Activated naive CD8-positive, alpha-beta T cell treated with anti-CD3 and anti-CD28 coated beads, Interleukin-2, amount 50 U/mL, for 24 hours (primary cell): ENCODE measurements at places on chromosomes 2 and 18.

GRCh38 chr2:18304849-18305248 is 255.6 kb downstream of the RDH14 start:
- H3K27me3 ChIP-seq = no peaks in the 10 kb centered on the region
- DNase-seq = no peak
- no peaks in the 10 kb centered on the region for H3K36me3 ChIP-seq
- no peaks in the 10 kb centered on the region for H3K4me1 ChIP-seq
- no peak overlapping the region for H3K27ac ChIP-seq
- no peak overlapping the region for H3K4me3 ChIP-seq

DNA sequence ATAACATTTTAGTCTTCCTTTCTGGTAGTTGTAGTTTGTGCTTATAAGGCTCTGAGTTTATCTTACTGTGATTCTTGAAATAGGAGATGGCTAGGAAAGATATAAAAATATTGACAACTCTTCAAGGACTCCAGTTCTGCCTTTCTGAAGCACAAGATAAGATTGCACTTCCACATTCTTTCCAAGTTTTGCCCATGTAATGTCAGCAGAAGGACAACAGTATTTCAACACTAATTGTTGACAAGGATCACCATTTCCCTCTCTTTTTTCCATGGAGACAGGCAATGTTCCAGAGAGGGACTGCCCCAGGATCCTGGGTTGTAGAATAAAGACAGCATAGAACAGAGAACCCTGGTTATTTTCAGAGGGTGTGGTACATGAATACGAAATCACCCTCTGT is 279.1 kb upstream of the CNTNAP5 start:
- no peaks in the 10 kb centered on the region for H3K4me1 ChIP-seq
- no peak for DNase-seq
- H3K36me3 ChIP-seq = no peaks in the 10 kb centered on the region
- H3K4me3 ChIP-seq = no peak overlapping the region

- no peaks in the 10 kb centered on the region for H3K36me3 ChIP-seq
- no peak overlapping the region for H3K4me3 ChIP-seq
- DNase-seq = no peak
- H3K27me3 ChIP-seq = no peaks in the 10 kb centered on the region
- no peak overlapping the region for H3K27ac ChIP-seq
Observed at GRCh38 chr2:146986161-146986560, 858.7 kb upstream of the ACVR2A start.

- H3K4me3 ChIP-seq = no peak overlapping the region
- H3K27me3 ChIP-seq = no peaks in the 10 kb centered on the region
- H3K36me3 ChIP-seq = no peaks in the 10 kb centered on the region
- no peak for DNase-seq
Observed at GRCh38 chr2:172448544-172449267, 21.3 kb downstream of the ITGA6 start.

DNA sequence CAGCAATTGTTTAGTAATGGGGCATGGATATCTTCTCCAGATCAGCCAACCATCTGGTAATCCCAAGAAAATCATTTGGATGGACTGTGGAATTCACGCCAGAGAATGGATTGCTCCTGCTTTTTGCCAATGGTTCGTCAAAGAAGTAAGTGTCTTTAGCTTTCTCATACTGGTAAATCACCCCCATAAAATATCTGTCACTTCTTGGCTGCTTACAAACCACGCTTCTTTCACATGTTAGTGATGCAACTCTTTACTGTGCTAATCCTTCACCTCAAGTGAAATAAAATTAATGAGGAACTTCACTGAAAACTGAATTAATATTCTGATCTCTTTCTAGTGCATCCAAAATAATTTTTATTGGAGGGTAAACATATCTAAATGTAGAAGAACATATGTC is 18.9 kb downstream of the CPO start:
- H3K36me3 ChIP-seq = peaks cover 3% of the 10 kb centered on the region
- DNase-seq = no peak
- H3K4me1 ChIP-seq = no peaks in the 10 kb centered on the region
- H3K27me3 ChIP-seq = no peaks in the 10 kb centered on the region
- H3K4me3 ChIP-seq = no peak overlapping the region

DNA sequence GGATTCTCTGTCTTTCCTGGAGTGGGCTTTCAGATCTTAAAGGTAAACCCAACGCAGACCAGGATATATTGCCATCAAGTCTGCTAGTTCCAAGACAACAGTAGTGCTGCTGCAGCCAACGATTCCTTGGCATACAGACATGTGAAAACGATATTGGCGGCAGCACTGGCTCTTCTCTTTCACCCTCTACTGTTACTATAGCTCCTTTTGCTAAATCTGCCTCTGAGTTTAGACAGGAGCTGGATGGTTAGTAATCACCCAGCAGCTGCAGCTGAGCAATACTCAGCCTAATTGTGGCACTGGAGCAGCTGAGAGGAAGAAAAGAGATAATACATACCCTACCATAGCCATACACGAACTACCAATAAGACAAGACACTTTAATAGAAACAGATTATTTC is 4.0 kb downstream of the YES1 start:
- peaks cover 80% of the 10 kb centered on the region for H3K4me1 ChIP-seq
- H3K36me3 ChIP-seq = peaks cover 13% of the 10 kb centered on the region
- H3K27me3 ChIP-seq = peaks cover 7% of the 10 kb centered on the region

DNA sequence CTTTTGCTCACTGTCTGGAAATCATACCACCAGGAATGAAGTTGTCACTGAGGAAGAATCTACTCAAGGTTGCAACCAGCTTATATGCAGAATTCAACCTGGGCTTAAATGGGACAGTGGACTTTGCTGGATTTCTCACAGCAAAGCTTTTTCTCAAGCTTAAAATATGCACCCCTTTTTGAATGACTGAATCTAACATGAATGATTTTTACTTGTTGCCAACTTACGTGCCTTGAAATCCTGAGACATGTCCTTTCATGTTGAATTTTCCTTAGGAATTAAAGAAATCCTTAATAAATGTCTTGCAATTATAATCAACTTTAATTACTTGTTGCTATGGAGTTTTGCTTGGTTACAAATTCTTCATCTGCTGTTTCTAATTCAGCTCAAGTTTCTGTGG is 57.4 kb downstream of the SPP2 start:
- H3K27ac ChIP-seq = no peak overlapping the region
- no peak overlapping the region for H3K4me3 ChIP-seq
- DNase-seq = no peak
- H3K4me1 ChIP-seq = no peaks in the 10 kb centered on the region

- no peak for DNase-seq
- H3K27me3 ChIP-seq = no peaks in the 10 kb centered on the region
- no peak overlapping the region for H3K27ac ChIP-seq
- H3K36me3 ChIP-seq = no peaks in the 10 kb centered on the region
- no peaks in the 10 kb centered on the region for H3K4me1 ChIP-seq
Observed at GRCh38 chr2:65922030-65922429, 489.6 kb upstream of the SPRED2 start.

GRCh38 chr2:186424265-186424664 is 61.8 kb upstream of the ZC3H15 start:
- H3K27ac ChIP-seq = no peak overlapping the region
- H3K36me3 ChIP-seq = no peaks in the 10 kb centered on the region
- H3K4me1 ChIP-seq = peaks cover 10% of the 10 kb centered on the region
- H3K4me3 ChIP-seq = no peak overlapping the region
- no peak for DNase-seq

GRCh38 chr2:134306521-134306920 is 52.6 kb downstream of the MGAT5 start:
- no peak overlapping the region for H3K4me3 ChIP-seq
- no peak overlapping the region for H3K27ac ChIP-seq
- DNase-seq = no peak
- peaks cover 77% of the 10 kb centered on the region for H3K4me1 ChIP-seq
- no peaks in the 10 kb centered on the region for H3K27me3 ChIP-seq

- H3K4me1 ChIP-seq = no peaks in the 10 kb centered on the region
- DNase-seq = no peak
Observed at GRCh38 chr18:68667121-68667520, 47.8 kb downstream of the TMX3 start.

- no peak for DNase-seq
- no peak overlapping the region for H3K4me3 ChIP-seq
- no peak overlapping the region for H3K27ac ChIP-seq
Observed at GRCh38 chr18:65287652-65288051, 463.2 kb upstream of the CDH7 start.

- no peak for DNase-seq
- H3K4me3 ChIP-seq = no peak overlapping the region
- no peak overlapping the region for H3K27ac ChIP-seq
- peaks cover 1% of the 10 kb centered on the region for H3K27me3 ChIP-seq
- H3K4me1 ChIP-seq = no peaks in the 10 kb centered on the region
Observed at GRCh38 chr2:152012697-152013096, 86.1 kb downstream of the CACNB4 start.

- H3K27me3 ChIP-seq = no peaks in the 10 kb centered on the region
- DNase-seq = no peak
- H3K36me3 ChIP-seq = peaks cover 50% of the 10 kb centered on the region
- H3K4me3 ChIP-seq = peak overlapping the region; percentile 69
Observed at GRCh38 chr18:79402977-79403722, 7.4 kb downstream of the NFATC1 start.

GRCh38 chr2:42569116-42569711 is 782 bp downstream of the MTA3 start:
- no peaks in the 10 kb centered on the region for H3K27me3 ChIP-seq
- peak overlapping the region; percentile 92 for H3K4me3 ChIP-seq
- H3K4me1 ChIP-seq = peaks cover 27% of the 10 kb centered on the region
- DNase-seq = peak; percentile 17
- H3K27ac ChIP-seq = peak overlapping the region; percentile 95

- H3K4me3 ChIP-seq = peak overlapping the region; percentile 81
- H3K27ac ChIP-seq = no peak overlapping the region
- no peaks in the 10 kb centered on the region for H3K36me3 ChIP-seq
- DNase-seq = no peak
Observed at GRCh38 chr2:106581755-106582147, 94.6 kb downstream of the CD8B2 start.

GRCh38 chr2:95349568-95350322 is 52.6 kb downstream of the KCNIP3 start:
- H3K36me3 ChIP-seq = no peaks in the 10 kb centered on the region
- DNase-seq = no peak
- H3K4me1 ChIP-seq = peaks cover 3% of the 10 kb centered on the region

DNA sequence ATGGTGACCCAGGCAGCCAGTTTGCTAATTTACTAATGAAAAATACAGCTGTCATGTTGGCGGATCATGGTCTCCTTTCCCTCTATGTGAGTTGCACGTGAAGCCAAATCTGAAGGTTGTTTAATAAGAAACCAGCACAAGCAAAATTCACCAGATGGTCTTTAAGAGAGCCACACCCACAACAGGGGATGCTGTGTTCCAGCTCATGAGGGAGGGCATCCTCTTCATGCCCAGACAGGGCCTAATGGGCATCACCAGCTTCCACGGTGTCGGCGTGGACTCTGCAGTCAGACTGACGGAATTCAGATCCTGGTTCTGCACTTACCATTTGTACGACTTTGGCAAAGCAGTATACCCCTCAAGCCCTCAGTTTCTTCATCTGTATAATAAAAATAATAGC is 39.9 kb downstream of the TMEM247 start:
- no peak overlapping the region for H3K27ac ChIP-seq
- peaks cover 9% of the 10 kb centered on the region for H3K4me1 ChIP-seq
- no peak for DNase-seq
- no peaks in the 10 kb centered on the region for H3K27me3 ChIP-seq
- no peak overlapping the region for H3K4me3 ChIP-seq
- peaks cover 12% of the 10 kb centered on the region for H3K36me3 ChIP-seq

- peaks cover 8% of the 10 kb centered on the region for H3K36me3 ChIP-seq
- H3K4me3 ChIP-seq = peak overlapping the region; percentile 45
- peaks cover 21% of the 10 kb centered on the region for H3K4me1 ChIP-seq
Observed at GRCh38 chr2:199462956-199463692, 5.4 kb upstream of the SATB2 start.

- H3K4me1 ChIP-seq = no peaks in the 10 kb centered on the region
- no peak overlapping the region for H3K4me3 ChIP-seq
- DNase-seq = no peak
- peaks cover 8% of the 10 kb centered on the region for H3K27me3 ChIP-seq
- H3K27ac ChIP-seq = no peak overlapping the region
Observed at GRCh38 chr18:26869640-26870039, 4.1 kb upstream of the AQP4 start.

- H3K27me3 ChIP-seq = no peaks in the 10 kb centered on the region
- H3K36me3 ChIP-seq = no peaks in the 10 kb centered on the region
- H3K4me1 ChIP-seq = no peaks in the 10 kb centered on the region
- H3K4me3 ChIP-seq = no peak overlapping the region
- DNase-seq = no peak
- no peak overlapping the region for H3K27ac ChIP-seq
Observed at GRCh38 chr18:39441648-39442047, 1876.0 kb upstream of the CELF4 start.

- peaks cover 8% of the 10 kb centered on the region for H3K27me3 ChIP-seq
- DNase-seq = no peak
- H3K4me3 ChIP-seq = no peak overlapping the region
- H3K36me3 ChIP-seq = no peaks in the 10 kb centered on the region
- no peak overlapping the region for H3K27ac ChIP-seq
- no peaks in the 10 kb centered on the region for H3K4me1 ChIP-seq
Observed at GRCh38 chr2:239666855-239667376, 266.1 kb upstream of the HDAC4 start.

DNA sequence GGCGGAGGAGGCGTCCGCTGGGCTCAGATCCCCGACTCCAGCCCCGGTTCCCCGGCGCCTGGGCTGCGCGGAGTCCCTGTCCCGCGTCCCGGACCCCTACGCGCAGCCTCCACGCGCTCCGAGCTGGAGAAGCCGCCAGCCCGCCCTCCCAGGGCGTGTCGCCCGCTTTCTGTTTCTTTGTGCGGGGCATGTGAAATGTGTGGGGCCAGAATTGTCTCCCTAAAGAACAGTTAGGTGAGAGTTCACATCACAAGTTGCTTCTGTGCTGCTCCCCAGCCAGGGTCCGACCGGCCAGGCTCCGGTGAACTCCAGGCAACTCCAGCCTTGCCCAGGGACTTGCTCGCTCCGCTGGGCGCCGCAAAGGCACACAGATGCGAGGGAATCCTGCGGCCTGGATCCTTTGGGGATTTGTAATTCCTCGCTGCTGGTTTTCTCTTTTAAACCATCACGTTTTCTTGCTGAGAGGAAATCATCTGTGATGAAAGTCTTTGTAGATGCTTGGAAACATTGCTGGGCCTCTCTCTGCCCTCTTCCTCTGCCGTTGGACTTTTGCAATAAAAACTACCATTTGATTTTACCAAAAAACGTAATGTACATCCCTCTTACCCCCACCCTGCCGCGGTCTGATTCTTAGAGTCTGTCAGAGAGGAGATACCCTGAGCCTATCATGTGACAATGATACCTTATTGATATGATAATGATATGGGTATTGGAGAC is 631 bp downstream of the GYPC start:
- H3K4me3 ChIP-seq = peak overlapping the region; percentile 89
- H3K27me3 ChIP-seq = peaks cover 2% of the 10 kb centered on the region
- peaks cover 61% of the 10 kb centered on the region for H3K4me1 ChIP-seq
- peak overlapping the region; percentile 94 for H3K27ac ChIP-seq
- H3K36me3 ChIP-seq = peaks cover 28% of the 10 kb centered on the region

GRCh38 chr2:158529379-158530259 is 72.9 kb downstream of the PKP4 start:
- H3K27ac ChIP-seq = no peak overlapping the region
- H3K27me3 ChIP-seq = no peaks in the 10 kb centered on the region
- H3K36me3 ChIP-seq = peaks cover 5% of the 10 kb centered on the region
- H3K4me1 ChIP-seq = no peaks in the 10 kb centered on the region

- no peak overlapping the region for H3K4me3 ChIP-seq
- H3K36me3 ChIP-seq = no peaks in the 10 kb centered on the region
- peaks cover 3% of the 10 kb centered on the region for H3K27me3 ChIP-seq
- DNase-seq = no peak
- H3K27ac ChIP-seq = no peak overlapping the region
Observed at GRCh38 chr2:106995556-106995955, 109.6 kb upstream of the ST6GAL2 start.
